CD4-positive, alpha-beta T cell treated with Interleukin-4 for 4 hours (primary cell): ENCODE measurements at places on chromosomes 12 and 14.

GRCh38 chr14:103028161-103028767 is 29.1 kb downstream of the CDC42BPB start:
- no peak for DNase-seq

DNA sequence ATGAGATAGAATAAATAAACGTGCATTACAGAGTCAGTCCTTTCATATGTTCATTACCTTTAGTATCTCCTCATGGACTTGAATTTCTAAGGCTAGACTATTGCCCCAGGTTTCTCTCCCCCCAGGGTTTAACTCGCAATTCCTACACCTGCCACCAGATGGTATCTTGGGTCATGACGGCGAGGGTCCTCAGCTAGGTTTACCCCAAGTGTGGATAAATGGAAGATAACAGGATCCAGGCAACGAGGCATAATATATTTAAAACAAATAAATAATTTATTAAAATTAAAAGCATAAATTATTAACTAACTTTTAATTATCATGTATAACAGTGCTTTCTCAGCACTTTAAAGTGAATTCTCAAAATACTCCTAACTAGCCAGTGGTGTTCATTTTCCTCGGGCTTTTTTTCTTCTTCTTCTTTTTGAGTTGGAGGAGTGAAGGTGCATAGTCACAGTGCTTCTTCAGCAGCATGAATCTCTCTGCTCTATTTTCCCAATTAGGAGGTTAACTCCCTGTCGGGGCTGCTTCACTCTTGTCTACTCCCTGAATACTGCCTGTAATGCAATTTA is 243.5 kb upstream of the CAND1 start:
- peak; percentile 22 for DNase-seq

- no peak for DNase-seq
Measured at GRCh38 chr14:21912367-21912766, 238.7 kb upstream of the OR4E1 start.

- DNase-seq = no peak
Measured at GRCh38 chr12:5123921-5124320, 80.2 kb downstream of the KCNA5 start.

- no peak for DNase-seq
Measured at GRCh38 chr12:15230137-15230536, 8.9 kb upstream of the RERG start.

- DNase-seq = no peak
Measured at GRCh38 chr12:49990273-49990672, 17.5 kb downstream of the AQP6 start.

DNA sequence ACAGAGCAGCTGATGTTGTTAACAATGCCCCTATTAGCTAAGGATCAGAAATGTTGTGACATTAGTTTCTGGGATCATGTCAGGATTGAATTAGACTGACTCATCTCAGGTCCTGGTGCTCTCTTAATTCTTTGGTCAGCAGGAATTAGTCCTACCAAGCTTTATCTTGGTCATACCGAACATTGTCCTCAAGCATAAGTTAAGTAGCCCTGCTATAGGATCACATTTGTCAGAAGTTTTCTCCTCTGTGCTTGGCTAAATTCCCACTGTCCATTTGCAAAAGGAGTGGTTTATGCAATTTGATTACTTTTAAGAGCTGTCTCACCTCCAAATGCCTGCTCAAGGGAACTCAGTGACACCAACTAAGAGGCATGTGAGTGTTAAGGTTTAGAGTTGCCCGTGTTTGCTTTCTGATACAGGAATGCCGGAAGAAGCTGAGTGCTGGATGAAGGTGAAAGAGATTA is 48.4 kb upstream of the IFNG-AS1 start:
- DNase-seq = no peak

- DNase-seq = no peak
Measured at GRCh38 chr14:61493239-61493638, 171.9 kb downstream of the PRKCH start.

DNA sequence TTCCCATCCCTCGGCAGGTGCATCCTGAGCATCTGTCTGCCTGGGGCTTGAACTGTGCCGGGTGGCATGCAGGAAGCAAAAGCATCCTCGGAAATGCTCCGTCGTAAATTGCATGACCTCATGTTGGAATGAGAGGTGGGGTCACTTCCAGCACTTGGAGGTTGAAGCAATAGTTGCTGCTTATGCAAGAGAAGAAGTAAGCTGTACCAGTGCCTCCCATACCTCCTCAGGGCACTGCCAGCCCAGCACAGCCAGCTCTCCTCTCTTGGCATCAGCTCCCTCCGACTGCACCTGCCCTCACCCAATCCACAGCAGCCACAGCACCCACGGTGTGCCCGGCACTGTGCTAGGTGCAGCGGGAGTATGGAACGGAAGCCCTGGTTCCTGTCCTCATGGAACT is 11.5 kb downstream of the TEAD4 start:
- DNase-seq = no peak
